Mucosa of gallbladder (tissue), 1 donor: ENCODE measurements at places on chromosomes 12 and 14.

DNA sequence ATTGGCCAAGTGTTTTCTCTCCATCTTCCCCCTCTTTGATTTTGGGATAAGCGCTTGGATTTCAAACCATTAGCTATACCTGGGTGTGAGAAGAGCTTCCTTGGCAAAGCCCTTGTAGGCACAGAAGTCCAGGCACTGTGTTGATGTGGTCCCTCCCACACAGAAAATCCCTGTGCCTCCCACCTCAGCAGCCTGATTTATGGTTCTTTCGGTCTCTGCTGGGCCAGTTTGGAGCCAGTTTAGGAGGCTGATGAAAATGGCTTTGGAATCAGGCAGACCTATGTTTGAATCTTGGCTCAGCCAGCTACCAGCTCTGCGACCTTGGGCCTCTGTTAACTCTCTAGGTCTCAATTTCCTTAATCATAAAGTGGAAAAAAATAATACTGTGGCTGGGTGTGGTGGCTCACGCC lies 9.6 kb upstream of the IFT81 start:
- DNase-seq: no peak

DNA sequence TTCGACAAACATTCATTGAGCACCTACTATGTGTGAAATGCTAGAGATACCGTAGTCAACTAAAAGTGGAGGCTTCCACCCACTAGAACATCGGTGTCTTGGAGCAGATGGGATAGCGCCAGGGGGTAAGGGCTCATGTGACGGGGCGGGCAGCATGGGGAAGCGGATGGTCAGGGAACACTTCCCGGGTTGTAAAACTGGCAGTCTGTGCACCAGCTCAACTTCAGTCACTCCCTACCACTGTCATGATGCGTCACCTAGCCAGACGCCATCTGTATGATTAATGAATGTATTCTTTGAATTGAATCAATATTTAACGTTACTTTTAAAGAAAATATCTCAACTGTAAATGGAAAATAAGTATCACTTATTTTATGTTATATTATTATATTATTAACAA lies 93.5 kb downstream of the PIWIL1 start:
- no peak for DNase-seq

DNA sequence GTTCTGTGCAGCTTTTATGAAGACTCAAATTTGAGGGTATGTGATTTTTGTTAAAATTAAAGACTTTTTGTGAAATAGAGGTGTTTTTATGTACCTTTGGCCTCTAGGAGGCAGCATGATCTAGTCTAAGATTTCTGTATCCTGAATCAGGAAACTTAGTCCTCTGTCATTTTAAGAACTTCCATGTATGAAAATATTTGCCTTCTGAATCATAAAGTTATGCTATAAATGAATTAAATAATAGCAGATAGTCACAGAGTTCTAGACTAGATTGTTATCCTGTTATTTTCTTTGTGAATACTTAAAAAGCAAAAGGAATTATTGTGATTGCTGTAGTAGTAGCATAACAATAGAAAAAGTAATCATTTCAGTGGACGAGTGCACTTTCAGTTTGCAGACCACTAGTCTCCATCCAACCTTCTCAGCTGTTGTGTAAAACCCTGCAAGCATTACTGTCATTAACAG lies 56.3 kb downstream of the FGD4 start:
- peak; percentile 32 for DNase-seq

DNA sequence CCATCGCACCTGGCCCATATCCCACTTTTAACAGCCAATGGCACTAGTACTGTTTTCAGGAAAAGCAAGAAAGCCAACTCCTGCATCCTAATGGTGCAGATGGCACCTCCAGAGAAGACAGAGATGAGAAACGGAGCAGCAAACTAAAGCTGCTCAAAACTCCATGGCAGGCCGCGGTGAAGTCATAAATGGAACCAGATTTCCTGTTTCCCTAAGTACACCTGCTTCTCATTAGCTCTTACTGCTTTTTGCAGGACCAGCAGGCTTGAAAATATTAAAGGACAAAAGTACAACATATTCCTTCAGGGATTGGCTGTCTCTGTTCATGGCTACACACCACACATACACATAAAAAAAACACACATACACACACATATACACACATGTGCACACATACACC lies 36.7 kb upstream of the LGALS3 start:
- no peak for DNase-seq

GRCh38 chr12:3220382-3221321 lies 143.5 kb downstream of the TSPAN9 start:
- DNase-seq: no peak

- no peak for DNase-seq
Measured at GRCh38 chr12:103308396-103308795, 187.4 kb downstream of the C12orf42 start.

- DNase-seq: peak; percentile 47
Measured at GRCh38 chr14:96095581-96096476, 56.7 kb downstream of the C14orf132 start.

DNA sequence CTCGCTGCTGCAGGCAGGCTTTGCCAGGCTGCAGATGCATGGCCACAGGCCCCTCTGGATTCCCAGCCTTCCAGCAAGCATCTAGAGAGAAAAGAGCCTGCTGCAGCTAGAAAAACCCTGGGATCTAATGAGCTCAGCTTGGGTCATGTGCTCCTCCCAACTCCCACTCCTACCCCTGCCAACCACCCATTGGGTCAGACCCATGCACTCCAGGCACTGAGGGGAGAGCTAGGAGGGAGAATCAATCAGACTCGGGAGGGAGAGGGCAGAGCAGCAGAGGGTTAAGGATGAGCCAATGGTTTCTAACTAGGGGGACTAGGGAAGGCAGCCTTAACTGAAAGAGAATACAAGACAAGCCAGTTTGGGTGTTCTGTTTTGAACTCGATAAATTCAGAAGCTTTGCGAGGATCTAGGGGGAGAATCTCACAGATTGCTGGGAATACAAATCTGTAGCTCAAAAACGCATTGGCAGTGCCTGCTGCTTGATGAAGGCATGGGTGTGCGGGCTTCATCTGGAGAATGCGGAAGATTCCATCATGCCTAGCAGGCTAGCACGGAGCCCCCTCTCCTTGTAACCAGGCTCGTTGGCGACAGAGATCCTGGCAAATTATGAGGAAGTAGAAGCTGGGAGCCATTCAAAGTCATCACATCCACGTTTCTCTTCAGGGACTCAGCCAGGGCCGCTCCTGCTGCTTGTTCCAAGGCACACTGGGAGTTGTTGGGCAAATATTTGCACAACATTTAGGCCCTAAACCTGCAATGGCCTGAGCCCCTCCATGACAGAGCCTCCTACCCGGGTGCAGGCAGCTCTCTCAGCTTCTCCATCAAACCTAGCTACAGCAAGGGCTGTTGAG lies 56.4 kb downstream of the VCPKMT start:
- DNase-seq: no peak

GRCh38 chr12:32893458-32893857 lies 3.1 kb downstream of the PKP2 start:
- DNase-seq: no peak

- DNase-seq: no peak
Measured at GRCh38 chr12:16788506-16789203, 182.7 kb upstream of the LMO3 start.

DNA sequence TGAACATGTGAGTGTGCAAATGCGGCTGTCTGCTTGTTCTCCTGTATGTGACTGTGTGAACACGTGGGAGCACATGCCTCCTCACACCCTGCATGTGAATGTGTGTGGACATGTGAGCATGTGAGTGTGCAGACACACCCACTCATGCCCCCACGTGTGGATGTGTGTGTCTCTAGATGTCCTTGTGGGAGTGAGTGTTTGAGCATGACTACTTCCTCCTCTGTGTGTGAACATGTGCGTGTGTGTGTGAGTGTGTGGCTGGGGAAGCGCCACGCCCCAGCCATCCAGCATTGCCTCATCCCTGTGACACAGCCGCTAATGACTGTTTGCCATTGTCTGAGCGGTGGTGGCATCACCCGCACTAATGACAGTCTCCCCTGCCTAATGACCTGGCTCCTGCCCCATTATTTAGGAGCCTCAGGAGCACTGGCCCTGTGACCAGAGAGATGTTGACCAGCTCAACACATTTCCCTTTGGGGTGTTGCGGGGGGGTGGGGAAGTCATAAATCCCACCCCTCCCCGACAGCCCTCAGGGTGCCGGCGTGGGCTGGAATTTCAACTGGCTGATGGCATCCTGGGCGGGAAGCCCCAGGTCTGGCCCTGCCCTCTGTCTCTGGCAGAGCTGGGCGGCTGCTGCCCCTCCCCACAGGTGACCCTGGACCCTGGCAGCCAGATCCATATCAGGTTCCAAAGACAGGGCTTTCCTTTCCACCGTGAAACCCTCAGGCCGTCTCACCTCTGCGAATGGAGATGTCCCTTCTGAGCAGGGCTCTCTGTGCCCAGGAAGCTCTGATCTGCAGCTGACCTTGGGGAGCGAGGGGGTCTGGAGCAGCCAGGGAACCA lies 11.5 kb upstream of the KRT80 start:
- DNase-seq: peak; percentile 86

DNA sequence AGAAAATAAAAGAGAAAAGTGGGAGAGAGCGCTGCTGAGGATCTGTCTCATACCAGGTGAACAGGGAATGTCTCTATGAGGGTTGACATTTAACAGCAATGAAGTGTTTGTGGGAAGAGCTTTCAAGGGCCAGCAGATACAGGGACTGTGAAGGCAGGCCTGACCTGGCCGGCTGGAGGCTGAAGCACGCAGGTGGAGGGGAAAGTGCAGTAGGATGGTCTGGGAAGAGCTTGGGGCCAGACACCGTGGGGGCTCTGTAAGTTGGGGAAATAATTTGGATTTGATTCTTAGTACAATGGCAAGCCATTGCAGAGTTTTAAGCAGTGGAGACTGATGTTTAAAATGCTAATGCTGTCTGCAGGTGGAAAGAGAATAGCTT lies 23.8 kb upstream of the DHRS2 start:
- no peak for DNase-seq

DNA sequence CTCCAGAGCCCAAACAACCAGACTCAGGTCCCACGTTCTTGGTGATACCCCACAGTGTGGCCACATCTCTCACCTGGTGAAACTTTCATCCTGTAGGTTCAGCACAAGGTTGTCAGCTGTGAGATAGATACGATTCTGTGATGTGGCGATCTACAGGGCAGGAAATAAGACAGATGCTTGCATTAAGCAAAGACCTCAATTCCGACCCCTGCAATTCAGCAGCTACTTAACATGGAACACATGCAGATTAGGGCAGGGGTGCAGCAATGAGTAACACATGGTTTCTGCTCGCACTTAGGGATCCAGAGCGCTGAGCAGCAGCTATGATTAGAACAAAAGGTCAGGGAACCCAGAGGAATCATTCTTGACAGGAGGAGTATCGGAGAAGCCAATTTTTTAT lies 4.1 kb downstream of the PHB2 start:
- DNase-seq: no peak

GRCh38 chr12:43282106-43282505 lies 269.9 kb downstream of the ADAMTS20 start:
- DNase-seq: no peak
